ENCODE measurements at places on chromosomes 3 and 15.

GRCh38 chr15:77622209-77622933 is 10.3 kb downstream of the LINGO1 start:
- no peak for DNase-seq

DNA sequence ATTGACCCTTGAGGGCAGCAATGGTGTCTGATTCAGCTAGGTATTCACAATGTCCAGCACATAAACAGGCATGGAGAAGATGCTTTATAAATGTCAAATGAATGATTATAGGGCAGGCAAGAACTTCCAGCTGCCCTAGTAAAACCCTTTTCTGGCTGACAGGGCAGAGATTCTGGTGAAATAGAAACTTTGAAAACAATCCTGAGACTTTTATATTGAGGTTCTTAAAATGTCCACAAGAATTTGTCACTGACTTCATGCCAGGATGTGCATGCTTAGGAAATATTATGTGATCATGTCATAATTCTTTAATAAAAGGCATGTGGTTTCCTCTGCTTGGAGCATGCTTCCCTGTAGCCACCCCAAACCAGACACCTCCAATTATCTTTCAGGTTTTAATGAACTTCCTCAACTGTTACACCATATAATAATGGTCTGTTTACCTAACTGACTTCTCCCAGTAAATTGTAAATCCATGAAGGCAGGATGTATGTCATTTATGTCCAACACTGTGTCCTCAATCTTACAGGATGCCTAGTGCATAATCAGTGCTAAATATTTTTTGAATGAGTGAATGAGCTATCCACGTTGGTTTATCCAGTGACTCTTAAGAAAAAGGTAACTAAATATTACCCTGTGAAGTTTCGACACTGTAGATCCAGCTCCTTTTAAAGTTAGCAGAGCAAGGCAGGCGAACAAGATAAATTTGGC is 43.4 kb upstream of the CLRN1 start:
- DNase-seq = no peak

GRCh38 chr3:89795506-89795905 is 688.1 kb downstream of the EPHA3 start:
- DNase-seq = peak; percentile 66

GRCh38 chr3:117101697-117102096 is 392.1 kb downstream of the TUSC7 start:
- no peak for DNase-seq

- no peak for DNase-seq
Measured at GRCh38 chr3:108085370-108085769, 5.5 kb downstream of the CD47 start.

GRCh38 chr15:70291305-70292075 is 193.8 kb upstream of the TLE3 start:
- peak; percentile 82 for DNase-seq
